ENCODE measurements at places on chromosomes 1 and 21.

- no peak for DNase-seq
Measured at GRCh38 chr1:229271448-229272159, 693 bp downstream of the RAB4A start.

- DNase-seq, result no peak
Measured at GRCh38 chr1:53273526-53273925, 35.2 kb upstream of the MAGOH start.

DNA sequence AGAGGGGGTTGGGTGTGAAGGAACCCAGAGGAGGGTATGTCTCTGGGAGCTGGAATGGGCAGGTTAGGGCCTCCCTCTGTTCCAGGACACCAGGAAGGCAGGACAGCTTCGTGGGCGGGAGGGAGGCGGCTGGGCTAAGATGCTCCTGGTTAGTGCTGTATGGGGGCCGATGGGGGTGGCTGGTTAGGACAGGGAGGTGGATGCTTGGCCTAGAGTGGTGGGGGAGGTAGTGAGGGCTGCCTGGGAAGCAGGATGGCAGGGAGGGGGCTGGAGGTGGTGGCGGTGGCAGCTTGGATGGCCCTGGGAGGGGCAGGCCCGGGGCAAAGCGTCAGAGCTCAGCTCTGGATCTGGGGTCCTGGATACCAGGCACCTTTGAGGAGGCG lies 6.2 kb upstream of the MMP23B start:
- no peak for DNase-seq

- no peak for DNase-seq
Measured at GRCh38 chr1:223189903-223190724, 47.1 kb upstream of the TLR5 start.

- no peak for DNase-seq
Measured at GRCh38 chr1:65206836-65207235, 58.8 kb downstream of the AK4 start.

DNA sequence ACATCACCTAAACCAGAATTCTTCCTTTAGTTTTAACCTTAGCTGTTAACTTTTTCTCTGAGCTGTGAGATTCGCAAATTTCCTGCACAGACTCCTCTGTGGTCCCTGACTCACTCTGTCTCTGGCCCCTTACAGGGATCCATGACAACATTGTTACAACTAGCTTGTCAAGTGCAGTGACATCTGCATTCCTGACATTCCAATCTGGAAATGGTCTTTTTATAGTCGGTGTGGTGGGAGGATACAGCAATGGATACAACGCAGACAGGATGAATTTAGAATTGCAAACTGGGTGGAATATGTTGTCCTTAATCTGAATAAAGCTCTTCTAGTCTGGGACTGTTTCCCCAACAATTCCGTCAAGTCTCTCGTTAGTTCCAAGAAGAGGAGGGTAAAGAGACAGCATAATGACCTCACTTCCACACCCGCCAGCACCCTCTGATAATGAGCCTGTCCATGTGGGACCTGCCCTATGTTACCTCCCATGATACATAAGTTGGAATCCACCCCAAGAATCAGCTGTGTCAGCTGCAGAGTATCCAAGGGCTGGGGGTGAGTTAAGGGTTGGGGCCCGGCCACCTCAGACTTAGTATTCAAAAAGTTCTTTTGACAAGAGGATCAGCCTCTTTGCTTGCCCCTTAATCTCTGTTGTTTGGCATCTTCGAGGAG lies 49.4 kb downstream of the ILDR2 start:
- DNase-seq, result no peak

- peak; percentile 100 for DNase-seq
Measured at GRCh38 chr1:46603858-46604549, at the start of gene MKNK1. Gene MKNK1 (minus strand): TSS chr1:46604268. CDS start chr1:46583327, 20,941 bp downstream.

GRCh38 chr1:200042119-200042551 lies 14.6 kb downstream of the NR5A2 start:
- peak; percentile 25 for DNase-seq

- no peak for DNase-seq
Measured at GRCh38 chr21:41368735-41369104, 6.9 kb downstream of the MX2 start.

- no peak for DNase-seq
Measured at GRCh38 chr1:200653022-200653462, 16.7 kb downstream of the DDX59 start.

DNA sequence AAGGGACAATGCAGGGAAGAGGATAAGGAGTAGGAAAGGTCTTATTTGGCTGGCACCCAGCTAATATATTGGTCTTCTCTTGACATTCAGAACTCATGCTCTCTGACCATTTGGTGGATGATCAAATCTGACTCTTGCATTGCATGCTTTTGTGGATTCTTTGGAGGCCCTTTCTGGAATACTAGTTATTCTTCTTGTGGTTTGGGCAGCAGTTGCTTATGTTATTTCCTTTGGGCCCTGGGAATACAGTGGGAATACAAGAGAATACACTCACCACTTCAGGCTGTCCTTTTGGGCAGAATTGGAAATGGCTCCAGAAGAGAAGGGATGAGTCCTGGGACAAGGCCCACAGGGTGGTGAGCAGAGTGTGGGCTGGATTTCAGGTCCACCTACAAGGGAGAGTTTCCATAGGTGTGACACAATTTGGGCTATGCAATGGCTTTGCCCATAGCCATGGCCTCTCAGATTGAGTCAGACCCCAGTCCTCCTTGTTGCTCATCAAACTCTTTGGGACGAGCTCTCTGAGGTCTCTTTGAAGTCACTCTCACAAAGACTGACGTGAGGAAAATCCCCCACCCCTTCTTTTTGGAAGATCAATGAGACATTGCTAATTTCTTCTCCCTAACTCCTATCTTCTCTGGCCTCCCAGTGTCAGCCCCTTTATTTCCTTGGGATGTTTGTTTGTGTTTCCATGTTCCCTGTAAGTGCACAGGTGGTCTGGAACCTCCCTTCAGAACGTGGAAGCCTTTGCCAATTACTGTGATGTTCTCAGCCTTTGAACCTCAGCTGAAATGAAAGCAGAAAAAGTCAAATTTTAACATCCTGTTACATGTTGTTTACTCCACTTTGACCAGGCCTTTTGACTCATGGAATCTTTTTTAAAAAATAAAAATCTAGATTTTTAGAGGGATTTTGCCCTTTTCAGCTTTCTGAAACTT lies 19.4 kb downstream of the HSD11B1 start:
- no peak for DNase-seq

DNA sequence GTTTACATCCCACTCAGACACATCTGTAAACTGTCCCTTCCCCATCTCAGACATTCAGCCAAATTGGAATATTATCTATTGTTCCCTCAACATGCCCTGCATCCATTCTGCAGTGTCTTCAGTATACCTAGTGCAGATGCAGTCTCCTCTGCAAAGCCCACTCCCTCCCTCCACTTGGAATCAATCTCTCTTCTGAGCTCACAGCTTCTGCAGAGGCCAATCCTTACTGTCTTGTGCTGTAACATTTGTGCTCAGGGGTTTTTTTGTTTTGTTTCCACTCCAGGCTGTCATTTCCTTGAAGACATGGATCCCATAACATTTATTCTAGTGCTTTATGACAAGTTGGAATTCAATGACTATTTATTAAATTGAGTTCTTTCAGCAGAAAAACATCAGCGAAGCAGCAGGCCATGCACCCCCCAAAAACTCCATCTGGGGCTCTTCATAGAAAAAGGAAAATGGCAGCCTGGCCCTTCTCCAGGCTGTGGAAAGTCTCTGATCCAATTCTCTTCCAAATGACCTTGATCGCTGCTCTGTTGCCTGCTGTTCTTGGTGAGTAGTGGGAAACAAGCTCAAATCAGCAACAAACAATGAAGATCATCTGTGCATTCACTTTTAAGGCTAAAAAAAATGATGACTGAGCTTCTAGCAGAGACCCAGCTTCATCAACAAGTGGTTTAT lies 8.7 kb downstream of the C4BPA start:
- DNase-seq, result no peak

- no peak for DNase-seq
Measured at GRCh38 chr1:21294266-21294989, 4.2 kb upstream of the ECE1 start.

DNA sequence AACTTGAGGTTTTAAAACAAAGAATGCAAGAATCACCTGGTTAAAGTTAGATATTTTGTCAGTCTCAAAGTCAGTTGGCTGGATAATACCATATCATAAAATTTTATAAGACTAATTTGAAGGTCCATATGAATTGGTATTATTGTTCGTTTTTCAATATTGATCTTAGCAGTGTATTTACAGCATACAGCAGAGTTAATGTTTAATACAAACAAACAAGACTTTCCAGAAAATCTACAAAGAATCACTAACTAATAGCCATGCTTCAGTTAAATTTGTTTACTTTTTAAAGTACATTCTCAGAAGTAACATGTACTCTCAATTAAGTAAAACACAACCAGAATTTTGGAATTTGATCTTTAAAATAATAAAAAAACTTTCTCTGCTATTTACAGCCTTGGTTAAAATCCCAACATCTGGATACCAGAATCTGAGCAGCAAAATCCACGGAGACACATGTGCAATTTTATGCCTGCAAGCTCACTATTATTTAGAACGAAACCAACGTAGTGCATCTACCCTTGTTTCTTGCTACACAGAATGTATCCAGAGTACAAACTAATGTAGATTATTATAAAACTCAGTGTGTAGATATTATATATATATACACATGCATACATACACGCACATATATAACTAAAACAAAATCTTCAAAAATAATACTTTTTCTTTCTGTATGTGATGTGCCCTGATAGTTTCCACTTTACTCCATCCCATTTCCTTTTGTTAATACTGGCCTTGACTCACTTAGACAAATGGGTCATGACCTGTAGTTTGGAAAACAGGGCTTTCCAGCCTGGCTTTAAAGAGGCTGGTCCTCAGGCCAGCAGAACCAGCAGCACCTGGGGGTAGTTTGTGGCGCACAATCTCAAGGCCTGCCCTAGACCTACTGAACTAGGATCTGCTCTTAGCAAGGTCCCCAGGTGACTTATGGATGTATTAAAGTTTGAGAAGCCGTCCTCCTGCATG lies 63.6 kb upstream of the ERG start:
- no peak for DNase-seq

DNA sequence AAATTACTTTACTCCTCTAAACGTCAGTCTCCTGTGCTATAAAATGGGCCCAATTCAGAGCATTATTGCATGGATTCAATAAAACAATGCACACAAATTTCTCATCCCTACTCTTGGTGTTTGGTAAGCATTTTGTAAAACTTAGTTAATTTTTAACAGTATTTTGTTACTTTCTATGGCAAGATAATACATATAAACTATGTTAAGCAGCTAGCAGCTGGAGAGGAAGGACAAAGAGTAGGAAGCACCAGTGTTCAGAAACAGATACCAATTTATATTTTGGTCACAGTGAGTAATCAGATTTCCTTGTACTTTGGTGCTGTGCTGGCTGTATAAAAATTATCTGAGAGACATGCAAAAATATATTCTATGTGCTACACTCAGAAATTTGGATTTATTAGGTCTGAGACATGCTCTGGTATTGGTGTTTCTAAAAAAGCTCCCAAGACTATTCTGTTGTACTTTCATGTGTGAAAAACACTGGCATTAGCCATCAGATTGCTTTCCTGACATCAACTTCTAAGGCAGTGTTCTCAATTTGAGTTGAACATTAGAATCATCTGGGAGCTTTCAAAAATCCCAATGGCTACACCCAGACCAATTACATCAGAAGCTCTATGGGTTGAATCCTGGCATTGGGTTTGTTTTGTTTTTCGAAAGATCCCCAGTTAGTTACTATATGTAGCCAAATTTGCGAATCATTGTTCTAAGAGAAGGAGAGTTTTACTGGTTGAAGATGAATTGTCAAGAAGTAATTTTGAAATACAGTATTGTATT lies 100.3 kb upstream of the C1orf87 start:
- DNase-seq, result no peak

DNA sequence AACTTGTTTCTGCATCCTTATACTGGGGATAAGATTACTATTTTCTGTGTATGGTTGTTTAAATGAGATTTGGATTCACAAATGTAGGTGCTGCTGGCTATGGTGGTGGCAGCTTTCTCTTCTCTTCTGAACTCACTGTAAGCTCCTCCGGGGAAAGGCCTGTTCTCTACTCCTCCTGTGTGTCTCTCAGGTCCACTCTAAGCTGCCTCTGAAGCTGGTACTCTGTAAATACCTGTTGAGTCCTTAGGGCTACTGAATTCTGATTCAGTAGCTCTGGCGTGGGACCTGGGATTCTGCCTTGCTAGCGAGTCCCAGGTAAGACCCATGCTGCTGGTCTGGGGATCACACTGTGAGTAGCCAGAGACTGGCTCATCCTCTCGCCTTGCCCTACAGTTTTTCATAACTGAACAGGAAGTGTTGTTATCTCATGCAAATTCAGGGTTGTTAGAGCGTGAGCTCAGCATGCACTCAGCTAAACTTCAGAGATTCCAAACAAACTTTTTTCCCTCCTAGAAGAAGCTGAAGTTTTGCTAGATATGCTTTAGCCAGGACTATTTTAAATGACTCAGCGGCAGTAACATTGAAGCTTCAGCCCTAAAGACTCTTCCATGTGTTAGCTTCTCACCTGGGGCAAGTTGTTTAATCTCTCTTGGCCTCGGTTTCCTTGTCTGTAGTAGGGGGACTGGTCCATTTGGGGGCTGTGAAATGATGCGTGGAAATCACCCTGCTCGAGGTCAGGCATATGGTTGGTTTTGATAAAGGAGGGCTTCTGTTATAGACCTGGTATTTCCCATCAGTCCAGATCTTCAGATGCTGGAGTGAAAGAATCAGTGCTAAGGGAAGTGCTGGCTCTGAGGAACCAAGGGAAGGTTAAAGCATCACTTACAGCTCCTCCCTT lies 271.5 kb upstream of the TMEM51 start:
- DNase-seq, result no peak

- DNase-seq, result no peak
Measured at GRCh38 chr1:166905900-166906299, 29.8 kb upstream of the TADA1 start.

GRCh38 chr1:168498159-168498631 lies 45.6 kb downstream of the XCL2 start:
- DNase-seq, result no peak

DNA sequence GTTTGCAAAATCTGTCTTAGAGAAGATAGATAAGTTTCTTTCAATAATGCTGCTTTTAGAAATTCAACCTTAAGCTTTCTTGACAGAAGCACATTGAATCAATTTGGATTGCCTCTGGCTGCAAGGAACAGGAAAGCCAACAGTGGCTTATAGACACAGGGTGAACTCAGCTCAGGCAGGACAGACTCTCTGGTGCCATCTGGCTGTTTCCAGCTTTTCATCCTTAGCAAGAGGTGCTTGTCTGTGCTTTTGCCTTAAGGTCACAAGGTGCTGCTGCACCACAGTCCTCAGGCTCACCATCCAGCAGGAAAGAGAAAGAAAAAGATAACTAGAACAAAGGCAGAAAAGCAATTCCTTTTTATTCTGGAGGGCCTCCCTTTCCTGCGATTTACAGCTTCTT lies 93.7 kb upstream of the ETS2 start:
- DNase-seq, result peak; percentile 36

GRCh38 chr1:210347112-210347511 lies 18.4 kb downstream of the HHAT start:
- DNase-seq, result no peak

Measured in SK-N-SH (cell line).